ENCODE measurements at places on chromosomes 1 and 21.

GRCh38 chr1:185568155-185569123 is 165.8 kb upstream of the HMCN1 start:
- no peak for DNase-seq

DNA sequence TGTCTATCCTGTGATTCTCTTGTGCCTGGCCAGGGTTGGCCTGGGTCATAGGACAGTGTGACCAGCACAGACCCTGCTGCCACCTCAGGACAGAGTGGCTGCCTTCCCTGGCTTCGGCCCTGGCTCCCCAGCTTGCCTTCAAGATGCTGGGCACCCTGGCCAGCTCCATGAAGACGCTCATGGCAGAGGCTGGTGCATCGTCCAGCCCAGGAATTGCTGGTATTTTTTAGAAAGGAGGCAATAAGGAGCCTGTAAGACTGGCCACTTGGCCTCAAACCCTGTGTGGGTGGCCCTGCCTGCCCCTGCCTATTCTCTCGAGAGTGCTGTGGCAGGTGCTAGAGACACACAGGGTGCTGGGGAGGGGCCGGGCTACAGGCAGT is 70.4 kb upstream of the ACTRT2 start:
- DNase-seq = no peak

- peak; percentile 60 for DNase-seq
These were observed 26.9 kb downstream of the SOD1 start for GRCh38 chr21:31686272-31686915.

- no peak for DNase-seq
These were observed 54.2 kb downstream of the TMEM53 start for GRCh38 chr1:44620072-44620471.

- DNase-seq = no peak
These were observed 58.2 kb downstream of the WLS start for GRCh38 chr1:68173936-68174737.

DNA sequence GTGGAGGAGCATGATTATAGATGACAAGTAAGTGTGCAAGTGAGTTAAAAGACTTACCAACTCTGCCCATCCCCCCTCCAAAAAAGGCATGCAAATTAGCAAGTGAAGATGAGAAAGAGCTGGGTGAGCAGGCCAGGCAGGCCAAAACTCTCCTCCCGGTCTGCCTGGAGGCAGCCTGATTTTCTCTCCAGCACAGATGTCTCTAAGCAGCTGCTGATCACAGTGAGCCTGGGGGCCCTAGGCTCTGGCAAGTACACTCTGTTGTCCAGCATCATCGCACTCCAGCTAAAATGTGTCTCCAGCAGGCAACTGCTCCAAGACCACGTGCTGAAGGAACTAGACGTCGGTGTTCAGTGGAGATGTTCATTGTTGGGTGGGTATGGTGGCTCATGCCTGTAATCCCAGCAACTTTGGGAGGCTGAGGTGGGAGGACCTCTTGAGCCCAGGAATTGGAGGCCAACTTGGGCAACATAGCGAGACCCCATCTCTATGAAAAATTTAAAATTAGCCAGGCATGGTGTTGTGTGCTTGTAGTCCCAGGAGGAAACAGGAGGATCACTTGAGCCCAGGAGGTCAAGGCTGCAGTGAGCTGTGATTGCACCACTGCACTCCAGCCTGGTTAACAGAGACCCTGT is 56.7 kb upstream of the PUM1 start:
- no peak for DNase-seq

DNA sequence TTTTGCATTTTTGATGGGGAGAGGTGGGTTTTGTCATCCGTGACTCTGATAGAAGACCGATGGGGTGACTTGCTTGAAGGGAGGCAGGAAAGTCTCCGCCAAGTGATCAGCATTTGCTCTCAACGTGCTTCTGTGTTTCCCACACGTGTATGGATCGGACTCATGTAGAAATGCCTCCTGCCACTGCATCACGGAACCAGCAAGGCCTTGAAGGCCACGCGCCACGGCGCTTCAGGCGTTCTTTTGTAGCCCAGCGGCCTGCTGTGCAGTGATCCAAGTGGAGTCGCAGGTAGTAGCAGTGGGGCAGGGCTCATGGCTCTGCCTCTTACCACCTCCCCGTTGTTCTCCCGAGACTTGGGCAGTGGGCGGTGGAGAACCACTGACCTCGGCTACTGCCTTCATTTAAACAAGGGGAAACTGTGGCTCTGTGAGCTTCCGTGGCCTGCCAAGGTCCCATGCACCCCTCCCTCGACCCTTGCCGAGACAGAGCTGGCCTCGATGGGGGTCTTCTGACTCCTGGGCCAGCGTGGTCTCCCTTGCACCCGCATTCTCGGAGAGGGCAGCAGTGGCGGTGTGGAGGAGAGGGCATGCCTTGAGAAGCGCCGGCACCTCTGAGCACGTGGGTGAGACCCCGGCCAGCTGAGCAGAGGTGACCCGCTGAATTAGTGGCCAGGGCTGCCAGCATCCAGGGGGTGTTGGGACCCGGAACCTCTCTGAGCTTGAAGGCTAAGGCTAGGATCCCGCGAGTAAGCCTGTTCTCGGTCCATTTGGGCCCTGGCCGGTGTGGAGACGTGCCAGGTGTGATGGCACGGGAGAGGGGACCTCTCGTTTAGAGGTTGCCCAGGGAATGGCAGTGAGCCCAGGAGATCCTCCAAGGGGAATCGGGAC is 46.1 kb upstream of the ABCG1 start:
- no peak for DNase-seq

DNA sequence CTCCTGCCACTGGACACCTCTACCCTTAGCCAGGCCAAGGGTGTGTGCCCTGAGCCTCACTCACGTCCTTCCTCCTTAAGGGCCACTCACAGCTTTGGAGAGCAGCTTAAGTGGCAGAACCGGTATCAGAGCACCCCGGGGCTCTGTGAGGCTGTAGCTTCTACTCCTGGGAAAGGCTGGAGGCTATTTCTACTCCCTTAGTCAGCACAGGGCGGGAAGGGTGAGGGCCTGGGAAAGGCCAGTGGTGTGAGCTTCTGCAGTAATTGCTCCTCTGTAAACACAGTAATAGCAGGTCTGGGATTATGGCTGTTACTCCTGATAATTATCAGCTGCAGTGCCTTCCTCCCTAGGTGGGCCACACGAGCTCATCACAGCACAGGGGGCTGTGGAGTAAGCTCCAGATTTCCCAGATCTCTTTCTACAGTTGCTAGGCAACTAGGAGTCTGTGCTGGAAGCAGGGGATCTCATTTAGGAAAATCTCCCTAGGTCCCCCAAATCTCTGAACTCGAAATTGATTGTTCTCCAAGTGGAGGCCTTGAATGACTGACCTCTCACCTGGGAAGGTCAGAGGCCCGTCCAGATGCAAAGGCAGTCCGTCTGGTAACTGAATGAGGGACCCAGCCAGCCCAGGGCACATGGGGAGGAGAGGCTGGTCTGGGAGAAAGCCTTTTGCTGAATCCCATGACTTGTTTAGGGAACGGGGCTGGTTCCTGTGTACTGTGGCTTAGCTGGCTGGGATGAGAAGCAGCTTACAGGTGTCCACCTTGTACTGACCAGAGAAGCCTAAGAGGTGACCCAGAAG is 29.3 kb downstream of the IER5 start:
- DNase-seq = no peak

DNA sequence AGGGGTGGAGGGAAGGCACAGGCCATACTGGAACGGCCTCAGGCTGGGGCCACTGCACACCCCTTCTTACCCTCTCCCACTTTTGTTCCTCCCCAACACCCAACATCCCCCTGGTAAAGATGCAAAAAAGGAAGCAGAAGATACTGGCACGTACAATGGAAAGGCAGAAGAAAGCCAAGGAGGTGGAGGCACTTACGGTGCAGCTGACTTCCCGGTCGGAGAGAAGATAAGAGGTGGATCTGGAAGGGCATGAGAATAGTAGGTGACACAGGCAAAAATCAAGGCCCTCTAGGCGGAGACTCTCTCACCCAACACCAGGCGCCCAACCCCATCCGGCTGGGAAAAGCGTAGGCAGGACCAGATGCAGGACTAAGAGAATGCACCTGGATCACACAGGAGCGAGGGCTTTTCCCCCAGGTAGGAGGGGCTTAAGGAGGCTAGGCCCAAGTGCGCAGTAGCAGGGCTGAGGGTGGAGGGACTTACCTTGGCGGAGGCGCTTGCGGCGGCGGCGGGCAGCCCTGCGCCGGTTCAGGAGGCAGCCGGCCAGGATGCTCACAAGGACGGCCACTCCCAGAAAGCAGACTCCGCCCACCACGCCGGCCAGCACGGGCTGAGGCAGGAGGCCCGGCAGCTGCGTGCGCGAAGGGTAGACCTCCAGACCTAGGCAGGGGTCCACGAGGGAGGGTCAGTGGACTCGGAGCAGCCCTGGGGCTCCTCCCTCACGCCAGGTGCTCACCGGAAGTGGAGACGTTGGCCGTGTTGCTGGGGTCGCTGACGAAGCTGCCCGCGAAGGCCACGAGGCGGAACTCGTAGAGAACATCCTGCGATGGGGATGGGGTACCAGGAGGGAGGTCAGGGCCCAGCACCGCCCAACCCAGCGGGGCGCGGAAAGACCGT is 4.1 kb upstream of the TAGLN2 start:
- DNase-seq = no peak

- DNase-seq = no peak
These were observed 21.9 kb upstream of the NBL1 start for GRCh38 chr1:19622204-19622603.

DNA sequence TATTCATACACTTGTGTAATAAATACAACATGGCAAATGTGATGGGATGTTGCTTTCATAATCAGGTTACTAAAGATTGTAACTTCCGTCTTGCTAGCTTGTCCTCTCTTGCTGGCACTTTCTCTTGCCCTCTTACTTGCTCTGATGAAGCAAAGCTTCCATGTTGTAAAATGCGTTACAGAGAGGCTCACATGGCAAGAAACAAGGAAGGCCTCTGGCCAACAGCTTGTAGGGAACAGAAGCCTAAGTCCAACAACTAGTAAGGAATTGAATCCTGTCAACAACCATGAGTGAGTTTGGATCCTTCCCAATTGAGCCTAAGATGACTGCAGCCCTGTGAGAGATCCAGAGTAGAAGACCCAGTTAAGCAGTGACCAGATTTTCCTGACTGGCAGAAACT is 15.4 kb downstream of the TMED5 start:
- no peak for DNase-seq

- DNase-seq = no peak
These were observed 3.8 kb upstream of the MYOG start for GRCh38 chr1:203089651-203090045.

GRCh38 chr1:184541537-184542152 is 154.8 kb downstream of the C1orf21 start:
- no peak for DNase-seq

DNA sequence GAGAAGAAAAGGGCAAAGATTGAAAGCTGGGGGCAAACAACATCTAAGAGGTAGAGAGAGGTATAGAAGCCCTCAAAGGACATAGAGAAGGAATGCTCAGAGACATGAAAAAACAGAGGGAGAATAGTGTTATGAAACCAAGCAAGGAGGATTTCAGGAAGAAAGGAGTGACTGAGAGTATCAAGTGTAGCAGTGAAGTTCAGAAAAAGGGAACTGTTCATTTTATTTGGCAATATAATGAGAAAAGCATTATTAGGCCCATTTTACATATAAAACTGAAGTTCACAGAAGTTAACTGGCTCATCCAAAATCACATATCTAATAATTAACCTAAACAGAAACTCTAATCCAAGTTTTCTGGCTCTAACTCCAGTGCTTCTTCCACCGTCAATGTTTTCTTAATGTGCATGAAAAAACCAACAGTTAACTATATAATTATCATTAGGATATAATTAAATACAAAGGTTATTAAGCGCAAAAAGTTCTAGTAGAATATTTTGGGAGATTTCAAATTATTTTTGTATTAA is 17.7 kb downstream of the NEXN start:
- no peak for DNase-seq

DNA sequence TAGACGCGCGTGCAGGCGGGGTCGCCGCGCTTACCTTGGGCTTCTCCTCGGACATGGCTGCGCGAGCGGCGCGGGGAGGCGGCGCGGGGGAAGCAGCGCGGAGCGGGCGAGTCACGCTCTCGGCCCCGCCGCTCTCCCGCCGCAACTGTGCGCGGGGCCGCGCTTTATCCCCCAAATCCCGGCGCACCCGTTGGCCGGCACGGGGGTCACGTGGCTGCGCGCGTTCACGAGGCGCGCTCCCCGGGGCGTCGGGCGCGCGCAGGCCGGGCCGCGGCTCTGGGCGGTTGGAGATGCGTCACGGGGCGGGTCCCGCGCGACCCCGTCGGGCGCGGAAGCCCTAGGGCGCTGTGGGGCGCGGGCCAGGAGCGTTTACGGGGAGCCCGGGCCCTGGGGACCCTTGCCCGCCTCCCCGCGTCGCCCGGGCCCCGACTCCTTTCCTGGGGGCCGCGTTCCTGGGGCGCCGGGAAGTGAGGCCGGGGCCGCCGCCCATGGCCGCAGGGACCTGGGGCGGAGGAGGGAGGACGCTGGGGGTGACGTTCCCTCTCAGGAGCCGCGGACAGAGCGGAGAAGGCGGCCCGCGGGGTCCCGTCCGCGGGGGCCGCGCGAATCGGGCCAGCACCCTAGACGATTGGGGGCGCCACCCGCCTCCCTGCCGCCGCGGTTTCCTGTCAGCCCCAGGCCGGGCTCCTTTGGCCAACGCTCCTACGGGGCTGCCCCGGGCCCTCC is at the start of gene SUMO3:
Gene SUMO3 (minus strand): TSS at position 149 of the 726 bp plus-strand sequence. CDS start 94 bp downstream, at position 55.
- DNase-seq = peak; percentile 93

DNA sequence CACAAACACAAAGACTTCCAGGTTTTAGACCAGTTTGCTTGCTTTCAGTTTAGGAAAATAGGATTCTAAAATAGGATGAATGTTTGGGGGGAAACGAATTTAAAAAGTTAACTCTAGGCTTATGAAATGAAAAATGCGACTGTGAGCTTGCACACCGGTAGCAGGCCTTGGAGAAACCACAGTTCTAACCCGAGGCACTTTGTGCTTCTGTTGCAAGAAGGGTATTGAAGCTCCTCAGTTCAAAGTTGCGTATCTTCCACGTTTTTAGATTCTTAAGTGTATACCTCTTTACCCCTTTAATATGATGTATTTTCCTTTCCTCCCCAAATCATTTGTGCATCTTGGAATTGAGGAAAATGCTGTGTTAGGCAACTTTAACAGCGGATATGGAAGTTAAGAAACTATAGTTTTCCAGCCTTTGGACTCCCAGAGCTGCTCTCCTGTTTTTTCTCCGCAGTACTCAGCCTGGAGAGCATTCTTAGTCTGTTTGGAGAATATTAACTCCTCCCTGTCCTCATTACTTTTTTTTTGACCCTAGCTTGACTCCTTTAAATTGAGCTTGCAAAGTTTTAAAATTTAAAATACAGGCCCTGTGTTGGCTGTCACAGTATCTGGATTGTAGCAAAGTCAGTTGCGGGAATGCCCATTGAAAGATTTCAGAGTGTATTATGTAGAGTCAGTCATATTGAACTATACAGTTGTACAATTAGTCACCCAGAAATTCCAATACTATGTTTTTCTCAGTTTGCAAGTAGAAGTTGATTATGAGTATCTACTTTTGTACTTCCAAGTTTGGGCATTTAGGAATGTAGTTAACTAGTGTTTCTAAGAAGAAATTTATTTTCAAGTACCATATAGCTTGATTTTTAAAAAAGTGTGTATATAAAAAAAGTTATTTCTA is 2.6 kb downstream of the MRPS6 start:
- DNase-seq = no peak

DNA sequence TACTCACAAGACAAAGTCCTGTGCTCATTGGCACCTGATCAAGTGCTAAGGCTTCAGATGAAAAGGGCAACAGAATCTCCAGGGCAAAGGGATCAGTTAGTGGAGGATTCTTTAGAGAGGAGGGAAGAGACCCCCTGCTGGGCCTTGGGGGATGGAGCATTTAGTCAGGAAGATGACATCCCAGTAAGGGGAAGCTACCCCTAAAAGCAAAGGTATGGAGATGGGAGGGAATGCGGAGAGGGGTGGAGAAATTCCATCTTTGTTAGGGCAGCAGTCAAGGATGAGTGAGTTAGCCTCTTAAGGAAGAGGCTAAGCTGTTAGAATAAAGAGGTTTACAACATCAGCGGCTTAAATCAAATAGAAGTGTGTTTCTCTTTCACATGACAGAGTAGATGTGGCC is 67.4 kb downstream of the ST6GALNAC3 start:
- no peak for DNase-seq

Measured in cerebellum (tissue), 4 donors.